Umbilical cord (tissue), 2 donors: ENCODE measurements at places on chromosomes 2 and 18.

DNA sequence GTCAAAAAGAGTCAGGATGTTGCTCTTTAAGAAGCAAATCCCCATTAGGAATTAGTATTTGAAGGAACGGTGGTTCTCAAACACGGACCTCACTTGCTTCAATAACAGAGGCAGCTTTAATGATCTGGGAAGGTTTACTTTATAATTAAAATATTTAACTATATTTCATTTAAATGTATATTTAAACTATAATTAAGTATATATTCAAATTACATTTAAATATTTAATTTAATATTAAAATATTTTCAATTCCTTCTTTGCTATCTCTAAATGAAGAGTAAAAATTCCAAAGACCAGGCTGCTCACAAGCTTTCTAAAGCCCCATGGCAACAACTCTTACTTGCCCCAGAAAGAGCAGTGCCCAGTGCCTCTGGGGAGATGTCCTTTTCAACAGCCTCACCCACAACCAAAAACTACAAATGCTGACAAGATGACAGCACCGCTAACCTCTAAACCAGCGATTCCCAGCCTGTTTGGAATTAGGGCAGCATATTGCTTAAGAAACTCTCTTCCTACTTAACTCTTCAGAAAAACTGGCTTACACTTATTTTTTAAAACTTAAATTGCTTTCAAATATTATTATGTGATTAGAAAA lies 62.9 kb upstream of the POU3F3 start:
- DNase-seq = no peak

DNA sequence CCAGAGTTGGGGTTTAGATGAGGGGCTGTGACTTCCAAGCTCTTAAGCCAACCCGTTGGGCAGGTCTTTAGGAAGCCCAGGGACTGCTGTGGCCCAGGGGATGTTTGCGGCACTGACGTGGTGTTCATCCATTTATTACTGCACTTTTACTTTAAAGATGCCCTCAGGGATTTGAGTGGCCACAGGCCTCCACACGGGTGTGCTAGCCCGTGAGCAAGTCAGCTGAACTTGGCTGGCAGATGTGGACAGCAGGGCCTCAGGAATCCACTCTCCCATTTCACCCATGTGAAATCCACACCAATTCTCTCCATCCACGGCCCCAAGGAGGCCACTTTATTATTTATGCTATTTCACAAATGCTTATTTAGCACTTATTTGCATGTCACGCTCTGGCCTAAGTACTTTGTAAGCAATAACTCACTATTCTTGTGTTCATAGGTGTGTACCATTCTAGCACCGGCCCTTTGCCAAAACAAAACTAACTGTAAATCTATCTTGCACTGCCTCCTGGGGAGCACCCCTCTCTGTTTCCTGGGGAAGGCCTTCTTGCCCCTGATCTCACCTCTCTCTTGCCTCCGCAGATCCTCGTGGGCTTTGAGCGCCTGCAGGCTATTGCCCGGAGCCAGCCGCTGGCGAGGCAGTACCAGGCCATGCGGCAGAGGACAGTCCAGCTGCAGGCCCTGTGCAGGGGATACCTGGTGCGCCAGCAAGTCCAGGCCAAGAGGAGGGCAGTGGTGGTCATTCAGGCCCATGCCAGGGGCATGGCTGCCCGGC lies 39.1 kb upstream of the GPR17 start:
- no peak for DNase-seq

DNA sequence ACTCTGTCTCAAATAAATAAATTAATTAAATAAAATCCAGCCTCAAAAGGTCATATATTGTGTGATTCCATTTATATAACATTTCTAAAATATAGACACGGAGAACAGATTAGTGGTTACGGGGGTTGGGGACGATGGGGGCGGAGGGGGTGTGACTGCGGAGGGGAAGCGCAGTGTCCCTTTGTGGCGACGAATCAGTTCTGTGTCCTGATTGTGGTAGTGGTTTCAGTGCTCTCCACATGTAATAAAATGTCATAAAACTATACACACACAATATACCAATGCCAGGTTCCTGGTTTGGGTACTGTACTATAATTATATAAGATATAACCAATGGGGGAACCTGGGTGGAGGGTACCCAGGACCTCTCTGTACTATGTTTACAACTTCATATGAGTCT lies 186.4 kb downstream of the ANAPC1 start:
- no peak for DNase-seq

DNA sequence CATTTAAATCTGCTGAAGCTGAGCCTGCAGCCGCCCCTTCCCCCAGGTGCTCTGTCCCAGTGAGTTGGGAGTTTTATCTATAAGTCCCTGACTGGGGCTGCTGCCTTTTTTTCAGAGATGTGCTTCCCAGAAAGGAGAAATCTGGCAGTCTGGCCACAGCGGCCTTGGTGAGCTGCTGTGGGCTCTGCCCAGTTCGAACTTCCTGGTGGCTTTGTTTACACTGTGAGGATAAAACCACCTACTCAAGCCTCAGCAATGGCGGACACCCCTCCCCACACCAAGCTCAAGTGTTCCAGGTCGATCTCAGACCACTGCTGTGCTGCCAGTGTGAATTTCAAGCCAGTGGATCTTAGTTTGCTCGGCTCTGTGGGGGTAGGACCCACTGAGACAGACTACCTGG lies 97.3 kb downstream of the ACAA2 start:
- DNase-seq = no peak

DNA sequence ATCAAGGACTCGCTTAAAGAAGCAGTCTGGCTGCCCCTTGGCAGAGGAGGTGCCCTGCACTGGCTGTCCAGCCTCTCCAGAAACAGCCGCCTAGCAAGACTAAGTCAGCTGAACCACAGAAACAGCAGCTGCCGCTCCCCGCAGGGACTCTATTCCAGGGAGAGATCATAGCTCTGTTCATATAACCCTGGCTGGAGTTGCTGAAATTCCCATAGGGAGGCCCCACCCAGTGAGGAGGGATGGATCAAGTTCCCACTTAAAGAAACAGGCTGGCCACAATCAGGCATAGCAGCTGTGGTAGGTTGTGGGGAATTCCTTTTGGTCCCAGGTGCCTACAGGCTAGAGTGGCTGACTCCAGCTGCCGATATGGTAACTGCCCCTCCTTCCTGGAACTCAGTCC lies 74.2 kb upstream of the MC4R start:
- no peak for DNase-seq

DNA sequence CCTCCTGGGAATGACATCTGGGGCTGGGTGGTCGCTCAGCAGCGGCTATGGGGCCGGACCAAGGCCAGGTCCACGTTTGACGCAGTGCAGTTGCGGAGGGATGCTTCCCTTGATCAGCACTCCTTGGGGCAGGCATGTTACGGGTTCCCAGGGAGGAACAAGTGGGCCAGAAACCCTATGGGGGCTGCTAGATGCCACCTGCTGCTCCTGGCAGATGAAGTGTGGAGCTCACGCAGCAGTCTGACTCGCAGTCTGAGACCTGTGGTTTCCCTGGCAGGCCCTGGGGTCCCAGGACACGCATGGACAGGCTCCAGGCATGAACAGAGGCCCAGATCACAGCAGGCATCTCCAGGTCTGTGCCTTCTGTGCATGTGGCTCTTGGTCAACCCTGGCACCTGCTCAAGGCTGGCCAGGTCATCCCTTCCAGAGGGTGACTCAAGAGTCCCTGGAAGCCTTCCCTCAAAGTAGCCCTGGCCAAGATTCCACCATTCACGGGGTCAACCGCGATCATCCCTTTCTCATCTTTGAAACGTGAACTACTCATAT lies 20.0 kb downstream of the KCNF1 start:
- no peak for DNase-seq

DNA sequence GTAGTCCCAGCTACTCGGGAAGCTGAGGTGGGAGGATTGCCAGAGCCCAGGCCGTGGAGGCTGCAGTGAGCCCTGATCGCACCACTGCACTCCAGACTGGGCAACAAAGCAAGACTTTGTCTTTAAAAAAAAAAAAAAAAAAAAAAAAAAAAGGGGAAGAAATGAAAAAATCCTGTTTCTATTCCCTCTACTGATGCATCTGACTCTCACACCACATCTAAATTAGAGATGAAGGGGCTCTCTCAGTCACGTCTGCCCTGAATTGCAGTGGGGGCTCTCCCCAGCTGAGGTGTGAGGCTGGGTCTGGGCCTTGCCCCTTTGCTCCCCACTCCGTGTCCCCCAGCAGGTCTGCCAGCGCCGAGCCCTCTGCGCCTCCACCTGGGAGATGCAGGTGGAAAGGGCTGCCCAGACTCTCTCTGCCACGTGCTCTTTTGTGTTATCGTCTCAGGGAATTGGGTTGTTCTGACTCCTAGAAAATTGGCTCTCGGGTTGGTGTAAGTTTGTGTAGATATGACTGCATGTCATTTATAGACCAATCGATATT lies 30.2 kb downstream of the TRAPPC12 start:
- no peak for DNase-seq

- no peak for DNase-seq
Measured at GRCh38 chr2:198774576-198774975, 683.2 kb downstream of the SATB2 start.

DNA sequence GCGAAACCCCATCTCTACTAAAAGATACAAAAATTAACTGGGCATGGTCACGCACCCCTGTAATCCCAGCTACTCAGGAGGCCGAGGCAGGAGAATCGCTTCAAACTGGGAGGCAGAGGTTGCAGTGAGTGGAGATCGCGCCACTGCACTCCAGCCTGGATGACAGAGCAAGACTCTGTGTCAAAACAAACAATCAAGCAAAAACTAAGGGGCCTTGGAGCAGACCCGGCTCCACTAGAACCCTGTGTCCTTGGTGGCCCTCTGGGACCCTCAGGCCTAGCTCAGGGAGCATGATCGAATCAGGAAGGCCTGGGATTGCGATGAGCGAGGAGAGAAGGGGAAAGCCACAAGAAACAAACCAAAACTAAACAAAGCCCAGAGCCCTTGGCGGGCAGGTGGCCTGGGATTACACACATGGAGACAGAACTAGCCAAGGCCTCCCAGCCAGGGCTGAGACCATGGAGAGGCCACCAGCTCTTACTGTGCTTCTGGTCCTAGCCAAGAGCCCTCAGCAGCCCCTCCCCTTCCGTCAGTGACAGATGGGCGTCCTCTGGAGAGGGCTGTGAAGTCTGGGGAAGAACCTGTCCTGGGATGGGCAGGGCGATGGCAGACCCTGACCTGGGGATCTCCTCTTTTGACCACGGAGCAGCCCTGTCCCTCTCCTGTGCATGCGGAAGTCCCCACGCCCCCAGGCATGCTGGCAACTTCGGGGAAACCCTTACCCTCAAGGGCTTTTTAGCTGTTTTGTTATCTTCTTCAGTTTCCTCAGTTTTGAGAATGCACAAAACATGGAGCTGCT lies 27.4 kb upstream of the CATIP start:
- no peak for DNase-seq

DNA sequence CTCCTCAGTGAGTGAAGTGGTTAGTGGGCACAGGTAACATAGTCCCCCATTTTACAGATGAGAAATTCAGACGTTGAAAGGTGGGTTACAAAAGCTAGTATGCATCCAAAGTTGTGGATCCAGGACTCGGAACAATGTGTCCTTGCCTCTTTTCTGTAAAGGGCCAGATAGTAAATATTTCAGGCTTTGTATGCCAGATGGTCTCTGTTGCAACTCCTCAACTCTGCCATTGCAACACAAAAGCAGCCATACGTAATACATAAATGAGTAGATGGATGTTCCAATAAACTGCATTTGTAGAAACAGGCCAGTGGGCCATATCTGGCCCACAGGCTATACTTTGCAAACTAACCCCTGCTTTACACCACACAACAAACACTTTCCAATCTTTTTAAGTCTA lies 166.6 kb upstream of the PKDCC start:
- DNase-seq = peak; percentile 43

GRCh38 chr2:100257939-100258338 lies 64.4 kb downstream of the LONRF2 start:
- DNase-seq = no peak

DNA sequence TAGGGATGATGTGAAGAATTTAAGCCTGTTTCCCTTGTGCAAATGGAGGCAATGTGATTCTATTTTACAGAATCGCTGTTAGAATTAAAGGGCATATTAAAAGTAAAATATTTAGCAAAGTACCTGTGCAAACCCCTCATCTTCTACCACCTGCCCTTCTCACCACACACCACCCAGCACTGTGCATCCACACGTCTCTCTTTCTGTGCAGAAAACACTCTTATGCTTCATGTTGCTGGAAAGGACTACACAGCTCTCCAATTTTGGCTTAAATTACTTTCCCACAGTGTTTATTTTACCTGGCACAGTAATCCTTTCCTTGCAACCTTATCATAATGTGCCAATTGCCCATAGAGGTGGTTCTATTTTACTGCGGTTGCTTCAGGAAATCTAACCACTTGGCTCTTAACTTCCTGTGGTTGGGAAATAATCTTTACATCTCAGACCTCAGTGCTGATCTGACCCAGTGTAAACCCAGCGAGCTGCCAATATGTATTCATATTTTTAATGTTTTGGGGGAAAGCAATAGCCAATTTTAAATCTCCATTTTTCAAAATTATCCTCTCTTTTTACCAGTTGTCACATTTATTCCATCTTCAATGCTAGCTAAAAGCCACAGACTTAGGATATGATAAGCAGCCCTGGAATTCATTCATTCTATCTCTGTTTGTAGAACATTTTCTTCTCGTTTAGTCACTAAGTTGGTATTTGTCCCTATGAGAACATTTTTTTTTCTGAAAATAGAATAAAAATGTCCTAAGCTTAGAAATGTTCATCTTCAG lies 250.9 kb downstream of the DSEL start:
- peak; percentile 66 for DNase-seq

GRCh38 chr2:72235497-72236415 lies 88.1 kb upstream of the CYP26B1 start:
- no peak for DNase-seq

DNA sequence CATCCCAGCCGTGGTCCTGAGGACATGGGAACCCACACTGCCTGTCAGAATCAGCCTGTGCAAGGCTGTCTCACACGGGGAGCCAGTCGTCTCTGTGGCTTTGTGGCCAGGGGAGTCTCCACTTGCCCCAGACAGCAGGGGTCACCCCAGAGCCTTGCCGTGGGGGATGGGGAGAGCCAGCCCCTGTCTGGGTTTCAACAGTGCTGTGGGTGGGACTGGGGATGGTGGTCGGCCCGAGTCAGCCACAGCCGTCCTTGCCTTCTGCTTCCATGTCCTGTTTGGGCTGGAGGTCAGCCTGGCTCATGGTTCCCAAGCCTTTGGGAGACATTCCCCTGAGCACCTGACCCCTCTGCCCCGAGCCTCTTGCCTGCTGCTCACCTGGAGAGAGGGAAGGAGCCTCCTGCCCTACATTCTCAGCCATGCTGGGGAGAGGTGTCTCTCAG lies 19.6 kb downstream of the GPR35 start:
- DNase-seq = no peak

DNA sequence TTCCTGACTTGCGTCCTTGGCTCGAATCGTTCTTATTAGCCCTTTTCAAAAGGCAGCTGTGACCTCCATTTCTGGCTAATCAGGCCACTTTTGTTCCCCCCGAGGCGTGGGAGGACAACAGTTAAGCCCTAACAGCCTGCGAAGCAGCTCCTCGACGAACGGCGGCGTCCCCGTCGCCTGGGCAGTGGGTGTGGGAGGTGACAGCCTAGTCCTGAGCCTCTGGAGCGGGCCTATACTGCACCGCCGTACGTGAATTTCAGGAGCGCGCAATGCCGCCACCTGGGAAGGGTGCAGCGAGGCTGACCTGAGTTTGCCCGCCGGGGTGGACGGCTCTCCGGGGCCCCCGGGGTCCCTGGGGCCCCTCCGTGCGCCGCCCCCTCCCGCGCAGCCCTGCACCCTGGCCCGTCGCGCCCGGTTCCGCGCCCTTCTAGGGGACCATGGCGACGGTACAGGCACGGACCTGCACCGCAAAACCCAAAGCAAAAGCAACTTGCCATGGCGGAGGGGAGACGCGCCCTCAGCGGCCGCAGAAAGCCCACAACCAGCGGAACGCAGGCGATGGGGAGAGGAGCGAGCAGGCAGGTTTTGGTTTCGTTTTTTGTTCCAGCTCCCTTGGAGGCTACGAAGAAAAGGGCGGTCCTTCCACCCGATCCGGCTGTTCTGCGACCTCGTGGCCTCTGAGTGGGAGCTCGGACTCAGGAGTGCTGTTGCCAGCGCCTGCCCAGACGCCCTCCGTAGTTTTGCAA lies at the start of gene RBM43:
Gene RBM43, minus strand, starts transcription at position 633 of the 746 bp plus-strand sequence. Its CDS starts 136 bp downstream, at position 497.
- DNase-seq = peak; percentile 95
